Fibroblast of upper back skin (primary cell): ENCODE measurements at places on chromosomes 7 and 10.

DNA sequence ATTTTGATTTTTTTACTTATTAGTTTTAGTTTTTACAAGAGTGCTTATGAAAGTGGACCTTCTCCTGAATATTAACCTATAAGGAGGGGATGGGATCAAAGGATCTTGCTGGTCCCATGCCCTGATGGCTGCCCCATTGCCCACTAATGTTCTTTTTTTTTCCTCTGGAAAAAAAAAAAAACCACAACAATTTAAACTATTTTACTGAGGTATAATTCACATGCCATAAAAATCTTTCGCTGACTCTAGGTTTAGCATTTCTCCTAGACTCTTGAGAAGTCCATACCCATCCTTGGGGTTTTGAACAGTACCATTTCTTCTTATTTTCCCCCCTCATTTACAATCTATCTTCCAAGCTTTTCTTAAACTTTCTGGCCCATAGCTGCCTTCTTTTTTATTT, 481.8 kb downstream of the TFEC start:
- peak; percentile 27 for DNase-seq

- peak; percentile 47 for DNase-seq
These were observed 97.2 kb downstream of the JAZF1 start for GRCh38 chr7:28083164-28083997.

GRCh38 chr10:69475433-69475830, 24.2 kb downstream of the TSPAN15 start:
- peak; percentile 48 for DNase-seq

DNA sequence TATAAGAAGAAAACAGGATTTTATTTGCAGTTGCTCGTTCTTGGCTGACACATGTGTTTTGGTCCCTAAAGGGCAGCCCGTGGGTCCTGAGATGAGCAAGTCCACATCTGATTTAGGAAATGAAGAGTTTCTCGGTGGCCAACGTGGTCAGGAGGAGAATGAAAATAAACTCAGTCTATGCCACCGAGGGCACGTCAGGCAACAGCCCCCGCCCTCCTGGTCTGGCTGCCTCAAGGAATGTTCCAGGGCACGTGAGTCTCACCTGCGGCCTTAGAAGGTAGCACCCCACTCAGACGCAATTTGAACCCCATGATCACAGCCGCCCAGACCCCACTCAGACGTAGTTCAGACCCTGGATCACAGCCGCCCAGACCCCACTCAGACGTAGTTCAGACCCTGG, 197.2 kb downstream of the ADARB2 start:
- DNase-seq = no peak

GRCh38 chr10:47317251-47317650, 5.0 kb upstream of the GDF2 start:
- no peak for DNase-seq

DNA sequence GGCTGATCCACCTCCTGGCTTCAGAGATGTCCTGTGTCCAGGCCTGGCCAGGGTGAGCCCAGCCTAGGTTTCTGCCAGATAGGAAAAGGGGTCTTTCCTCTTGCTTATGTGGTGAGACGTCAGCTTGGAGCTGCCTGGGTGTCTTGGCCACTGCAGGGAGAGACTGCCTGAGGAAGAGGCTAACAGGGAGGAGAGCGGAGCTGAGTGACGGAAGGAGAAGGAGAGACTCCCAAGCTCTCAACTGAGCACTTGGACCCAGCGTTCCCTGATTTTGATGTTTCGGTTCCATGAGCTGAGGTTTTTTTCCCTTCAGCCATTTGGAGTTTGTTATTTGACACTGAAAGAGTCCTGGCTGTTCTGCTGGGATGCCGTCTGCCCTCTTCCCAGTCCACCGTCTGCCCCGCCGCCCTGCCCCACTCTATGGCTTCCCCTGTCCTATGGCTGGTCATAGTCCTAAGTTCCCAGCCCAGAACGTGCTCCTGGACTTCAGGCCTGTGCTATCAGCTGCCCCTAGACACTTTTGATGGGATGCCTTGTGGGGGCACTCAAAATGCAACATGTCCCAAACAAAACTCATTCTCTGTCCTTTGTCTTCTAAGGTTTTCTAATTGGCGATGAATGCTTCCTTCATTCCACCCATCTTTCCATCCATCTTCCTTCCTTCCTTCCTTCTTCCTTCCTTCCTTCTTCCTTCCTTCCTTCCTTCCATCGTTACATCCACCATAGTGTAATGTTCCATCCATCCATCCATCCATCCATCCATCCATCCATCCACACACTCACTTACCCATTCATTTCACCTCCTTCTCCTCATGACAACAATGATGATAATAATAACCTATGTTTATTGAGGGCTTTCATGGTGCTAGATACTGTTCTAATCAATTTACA, 20.3 kb upstream of the PCBD1 start:
- no peak for DNase-seq

DNA sequence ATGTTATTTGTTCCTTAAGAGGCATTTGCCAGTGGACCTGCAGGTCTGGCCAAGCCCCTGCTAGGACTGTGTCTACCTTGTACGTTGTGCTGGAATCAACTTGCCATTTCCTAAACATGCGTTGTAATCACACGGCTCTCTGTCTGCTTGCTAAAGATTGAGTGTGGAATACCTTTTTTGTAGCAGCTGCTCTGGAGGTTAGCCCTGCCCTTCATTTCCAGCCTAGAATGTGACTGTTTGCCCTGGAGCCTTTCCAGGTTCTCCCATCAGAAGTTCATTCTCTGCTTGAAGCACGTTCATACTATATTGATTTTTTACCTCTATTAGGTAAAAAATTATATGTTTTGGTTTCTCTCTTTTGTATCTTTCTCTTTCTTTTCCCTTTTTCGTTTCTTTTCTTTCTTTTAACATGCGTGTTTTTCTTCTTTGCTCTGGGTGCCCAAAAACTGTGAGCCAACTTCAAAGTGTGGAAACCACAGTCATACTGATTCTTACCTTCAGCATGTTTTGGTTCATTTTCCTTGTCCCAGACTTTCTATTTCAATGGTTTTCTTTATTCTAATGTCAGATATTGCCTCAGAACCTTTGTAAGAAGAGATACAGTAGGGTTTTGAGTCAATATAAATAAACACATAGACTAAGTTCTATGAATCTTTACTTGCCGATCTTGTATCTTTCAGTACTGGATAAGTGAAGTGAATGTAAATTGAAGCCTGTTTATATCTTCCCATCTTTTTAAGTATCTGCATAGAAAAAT, 111.9 kb upstream of the RPA3 start:
- DNase-seq = no peak

DNA sequence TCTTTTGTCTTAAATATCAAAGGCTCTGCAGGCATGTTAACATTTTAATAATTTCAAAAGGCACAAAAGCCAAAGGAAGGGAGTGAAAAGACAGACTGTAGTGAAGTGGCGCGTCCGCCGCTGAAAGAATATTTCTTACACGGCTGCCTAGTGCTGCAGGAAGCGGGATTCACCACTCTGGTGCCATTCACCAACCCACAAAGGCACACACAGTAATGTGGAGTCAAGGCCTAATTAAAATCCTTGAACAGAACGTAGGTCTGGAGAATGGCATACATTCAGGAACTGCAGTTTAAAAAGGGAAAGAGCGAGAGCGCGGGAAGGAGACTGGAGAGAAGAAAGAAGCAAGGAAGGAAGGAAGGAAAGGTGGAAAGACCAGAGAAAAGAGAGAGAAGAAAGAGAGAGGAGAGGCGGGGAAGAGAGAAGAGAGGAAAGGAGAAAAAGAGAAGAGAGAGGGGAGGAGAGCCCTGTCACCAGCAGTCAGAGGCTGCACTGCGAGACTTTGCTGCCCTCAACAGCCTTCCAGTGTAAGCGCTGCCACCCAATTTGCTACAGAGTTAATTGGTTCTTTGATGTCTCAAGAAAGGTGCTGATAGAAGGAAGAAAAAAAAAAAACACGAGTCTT, 554.0 kb downstream of the MDFIC start:
- DNase-seq = peak; percentile 17

DNA sequence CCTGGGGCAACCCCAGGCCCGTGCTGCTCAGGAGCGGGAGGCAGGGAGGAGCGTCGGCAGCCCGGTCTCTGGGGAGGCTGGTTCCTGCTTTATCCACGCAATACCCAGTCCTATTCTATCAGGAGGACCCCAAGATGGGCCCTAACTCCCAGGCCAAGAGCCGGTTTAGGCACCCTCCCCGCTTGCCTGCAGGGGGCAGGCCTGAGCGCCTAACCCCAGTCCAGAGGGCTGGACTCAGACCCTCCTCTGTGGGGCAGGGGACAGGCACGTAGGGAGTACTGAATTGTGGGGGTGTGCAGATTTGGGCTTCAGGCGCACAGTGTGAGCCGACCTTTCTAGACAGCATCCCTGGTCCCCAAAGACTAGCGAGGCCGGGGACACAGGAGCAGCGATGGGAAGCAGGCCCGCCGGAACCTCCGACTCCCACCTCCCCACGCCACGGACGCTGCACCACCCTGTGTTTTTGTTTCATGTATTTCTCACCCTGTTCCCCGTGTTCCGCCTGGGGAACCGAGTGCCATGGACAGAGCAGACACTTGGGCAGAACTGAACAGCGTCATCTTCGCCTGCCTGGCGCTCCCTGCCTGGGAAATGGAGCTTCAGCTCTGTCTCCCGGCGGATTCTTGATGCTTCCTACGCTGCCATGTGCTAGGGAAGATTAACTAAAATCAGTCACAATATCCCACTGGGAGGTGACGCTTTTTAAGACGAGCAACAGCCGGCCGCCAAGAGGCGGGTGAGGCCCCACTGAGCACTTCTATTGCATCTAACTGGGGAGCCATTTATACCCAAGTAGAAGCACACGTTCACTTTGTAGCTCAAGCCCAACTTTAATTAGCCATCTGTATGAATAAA, 5.3 kb downstream of the NUDT1 start:
- no peak for DNase-seq

- no peak for DNase-seq
These were observed 307.9 kb downstream of the WDR11 start for GRCh38 chr10:121158988-121159579.
